Stimulated activated CD4-positive, alpha-beta T cell treated with anti-CD3 and anti-CD28 coated beads, Interleukin-12 subunit alpha, Interleukin-12 subunit beta, amount 100 ng/mL, for 4 hours (primary cell): ENCODE measurements at places on chromosomes 16 and 17.

DNA sequence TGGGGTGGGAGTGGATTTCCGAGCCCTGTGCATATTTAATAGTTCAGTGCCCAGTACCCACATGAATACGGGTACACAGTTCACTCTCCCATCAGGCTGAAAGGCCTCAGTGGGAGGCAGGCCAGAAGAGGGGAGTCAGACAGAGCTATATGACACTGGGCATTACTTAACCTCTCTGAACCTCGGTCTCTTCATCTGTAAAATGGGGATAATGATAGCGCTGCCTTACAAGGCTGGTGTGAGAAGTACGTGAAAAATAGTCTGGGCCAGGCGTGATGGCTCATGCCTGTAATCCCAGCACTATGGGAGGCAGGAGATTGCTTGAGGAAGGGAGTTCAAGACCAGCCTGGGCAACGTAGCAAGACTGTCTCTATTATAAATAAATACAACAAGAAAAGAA lies 3.6 kb downstream of the GPRC5B start:
- no peak for DNase-seq

DNA sequence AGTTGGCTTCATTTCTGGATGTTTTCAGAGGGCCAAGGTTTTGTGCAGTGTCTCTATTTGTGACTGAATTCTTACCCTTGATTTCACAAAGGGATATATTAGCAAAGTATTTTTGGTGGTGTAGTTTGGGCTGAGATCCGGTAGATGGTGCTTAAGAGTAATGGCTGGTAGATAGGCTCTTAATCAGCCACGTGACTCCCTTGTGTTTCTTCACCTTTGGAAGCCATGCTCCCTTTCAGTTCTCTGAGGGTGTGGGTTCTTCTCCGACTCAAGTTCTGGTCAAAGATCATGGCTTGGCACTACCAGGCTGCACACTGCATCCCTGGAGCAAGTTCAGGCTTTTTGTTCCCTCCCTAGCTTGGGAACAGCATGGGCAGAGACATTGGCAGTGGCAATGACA lies 887.3 kb downstream of the CDH8 start:
- DNase-seq = no peak

DNA sequence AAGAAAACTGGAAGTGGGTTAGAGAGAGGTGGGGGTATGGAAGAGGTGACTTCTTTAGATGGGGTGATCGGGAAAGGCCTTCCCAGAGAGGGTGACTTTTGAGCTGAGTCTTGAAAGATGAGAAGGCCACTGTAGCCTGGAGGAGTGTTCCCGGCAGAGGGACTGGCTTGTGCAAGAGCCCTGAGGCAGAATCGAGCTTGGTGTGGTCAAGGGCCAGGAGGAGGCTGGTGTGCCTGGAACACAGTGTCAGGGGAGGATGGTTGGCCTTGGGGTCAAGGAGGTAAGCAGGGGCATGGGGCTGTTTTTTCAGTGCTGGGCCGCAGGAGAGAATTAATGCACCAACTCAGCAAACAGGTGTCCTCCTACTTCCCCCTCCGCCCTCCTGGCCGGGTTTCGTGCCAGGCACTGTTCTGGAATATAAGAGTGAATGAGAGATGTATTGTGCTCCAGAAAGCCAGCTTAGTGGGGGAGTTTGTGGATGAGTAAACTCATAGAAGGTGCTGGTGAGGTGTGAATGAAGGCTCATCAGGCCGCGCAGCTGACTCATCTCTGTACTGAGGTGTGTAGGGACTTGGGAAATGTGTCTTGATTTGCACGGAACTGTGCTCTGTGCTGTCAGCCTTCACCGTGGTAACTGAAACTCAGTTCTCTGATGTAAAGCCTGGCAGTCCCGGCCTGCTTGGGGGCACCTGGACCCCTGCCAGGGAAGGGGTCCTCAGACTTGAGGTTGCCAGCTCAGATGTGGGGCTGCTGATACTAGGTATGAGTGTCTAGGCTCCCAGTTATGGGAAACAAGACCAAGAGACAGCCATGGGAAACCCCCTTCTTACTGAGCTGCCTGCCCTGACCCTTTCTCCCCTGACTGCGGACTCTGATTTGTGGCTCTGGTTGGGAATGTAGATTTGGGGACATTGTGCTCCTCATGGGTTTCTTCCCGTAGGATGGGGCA lies 15.3 kb downstream of the KSR1 start:
- DNase-seq = peak; percentile 73

DNA sequence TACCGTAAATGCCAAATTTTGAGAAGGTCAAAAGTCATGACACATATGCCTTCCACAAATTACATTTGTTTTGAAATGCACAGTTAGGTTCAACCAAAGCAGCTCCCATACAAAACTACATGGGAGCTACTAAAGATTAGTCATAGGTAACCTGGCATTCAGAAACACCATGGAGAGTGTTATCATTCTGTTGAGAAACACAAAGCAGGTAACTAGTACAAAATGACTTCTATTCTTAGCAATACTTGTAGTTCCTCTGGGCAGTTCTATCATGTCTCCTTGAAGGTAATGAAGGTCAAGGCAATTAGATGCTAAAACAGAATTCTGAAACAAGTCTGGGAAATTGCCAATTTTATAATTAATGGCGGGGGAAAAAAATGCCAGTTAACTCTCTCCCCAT lies 39.4 kb downstream of the KCNJ16 start:
- DNase-seq = no peak

- DNase-seq = no peak
These were observed 25.8 kb downstream of the MLYCD start for GRCh38 chr16:83924686-83925085.

- DNase-seq = no peak
These were observed 8.4 kb upstream of the MED9 start for GRCh38 chr17:17468217-17469010.

GRCh38 chr17:43661699-43662412 lies at the start of gene MEOX1:
Gene MEOX1 (minus strand): TSS chr17:43661922. CDS start chr17:43661534, 388 bp downstream.
- no peak for DNase-seq

DNA sequence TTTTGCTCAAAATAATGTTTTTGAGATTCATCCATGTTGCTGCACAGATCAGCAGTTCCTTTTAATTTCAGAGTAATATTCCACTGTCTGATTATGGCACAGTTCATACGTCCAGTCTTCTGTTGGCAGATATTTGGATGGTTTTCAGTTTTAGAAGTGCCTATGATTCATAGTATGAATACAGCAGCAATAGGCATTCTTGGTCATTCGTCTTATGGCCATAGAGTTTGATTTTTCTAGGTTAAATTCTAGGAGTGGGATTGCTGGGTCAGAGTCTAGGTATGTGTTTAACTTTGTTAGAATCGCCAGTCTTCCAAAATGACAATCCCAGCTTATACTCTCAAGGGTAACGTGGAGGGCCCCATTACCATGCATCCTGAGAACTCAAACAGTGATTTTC lies 11.5 kb upstream of the IL34 start:
- DNase-seq = no peak

- no peak for DNase-seq
These were observed 107.1 kb downstream of the RAP1GAP2 start for GRCh38 chr17:2903193-2903974.
